Bronchial epithelial cell (primary cell): ENCODE measurements at places on chromosomes 7 and 10.

DNA sequence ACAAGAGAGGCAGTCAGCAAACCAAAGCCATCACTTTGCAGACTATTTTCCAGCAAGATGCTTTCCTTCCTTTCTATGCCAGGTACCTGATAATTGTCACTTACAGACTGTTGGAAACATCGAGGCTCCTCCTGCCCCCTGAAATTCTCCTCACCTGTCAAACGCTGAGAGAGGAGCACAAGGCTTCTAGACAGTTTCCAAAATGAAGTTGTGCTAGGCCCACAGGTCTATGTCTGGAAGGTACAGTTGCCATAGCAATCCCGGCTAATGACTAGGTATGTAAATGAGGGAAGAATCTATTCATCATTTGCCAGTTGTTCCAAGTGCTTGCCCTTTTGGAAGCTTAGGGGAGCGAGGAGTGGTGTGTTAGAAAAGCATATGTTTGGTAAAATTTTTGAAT is 334.4 kb downstream of the CALN1 start:
- no peak for DNase-seq

DNA sequence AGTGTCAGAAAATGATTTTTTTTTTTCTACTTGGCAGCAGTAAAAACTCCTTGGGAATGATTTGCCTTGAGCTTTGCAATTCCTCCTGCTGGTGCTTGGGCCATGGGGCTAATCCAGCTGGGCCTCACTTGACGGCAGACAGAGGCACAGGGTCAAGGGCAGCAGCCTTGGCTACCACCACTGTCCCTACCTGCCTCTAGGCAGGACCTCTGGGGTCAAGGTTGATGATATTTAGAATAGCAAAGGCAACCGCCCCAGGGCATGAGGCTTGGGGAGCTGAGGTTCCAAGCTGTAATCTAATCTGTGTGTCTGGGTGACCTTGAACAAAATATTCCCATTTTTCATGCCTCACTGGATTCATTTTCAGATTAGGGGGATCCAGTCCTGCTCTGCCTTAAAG is 327.4 kb downstream of the PLXNA4 start:
- DNase-seq = no peak

DNA sequence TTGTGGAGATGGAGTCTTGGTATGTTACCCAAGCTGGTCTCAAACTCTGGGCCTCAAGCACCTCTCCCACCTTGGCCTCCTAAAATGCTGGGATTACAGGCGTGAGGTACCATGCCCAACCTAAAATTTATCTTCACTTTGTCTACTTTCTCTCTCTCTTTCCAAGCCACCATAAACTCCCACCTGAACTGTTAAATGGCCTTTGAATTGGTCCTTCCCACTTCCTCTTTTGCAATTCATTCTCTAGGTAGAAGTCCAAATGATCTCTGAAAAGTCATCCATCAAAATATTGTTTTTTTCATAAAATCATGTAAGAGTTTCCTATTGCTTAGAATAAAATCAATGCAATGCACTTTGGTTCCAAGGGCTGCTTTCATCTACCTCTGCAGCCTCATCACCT is 90.1 kb upstream of the CELF2 start:
- DNase-seq = no peak

GRCh38 chr10:103044942-103045489 is 126.9 kb downstream of the CNNM2 start:
- DNase-seq = no peak

DNA sequence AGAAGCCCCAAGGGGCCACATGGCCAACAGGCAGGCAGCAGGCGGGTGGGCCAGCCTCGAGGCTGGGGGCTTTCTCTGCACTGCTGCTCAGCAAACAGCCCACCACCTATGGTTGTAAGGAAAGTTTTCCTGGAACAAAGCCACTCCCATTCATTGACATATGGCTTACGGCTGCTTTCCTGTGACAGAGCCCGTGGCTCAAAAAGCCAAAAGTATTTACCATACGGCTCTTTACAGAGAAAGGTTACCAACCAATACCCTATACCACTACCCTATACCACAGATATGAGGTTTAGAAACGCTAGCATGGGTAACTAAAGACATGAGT is 152.7 kb downstream of the MAD1L1 start:
- DNase-seq = no peak

DNA sequence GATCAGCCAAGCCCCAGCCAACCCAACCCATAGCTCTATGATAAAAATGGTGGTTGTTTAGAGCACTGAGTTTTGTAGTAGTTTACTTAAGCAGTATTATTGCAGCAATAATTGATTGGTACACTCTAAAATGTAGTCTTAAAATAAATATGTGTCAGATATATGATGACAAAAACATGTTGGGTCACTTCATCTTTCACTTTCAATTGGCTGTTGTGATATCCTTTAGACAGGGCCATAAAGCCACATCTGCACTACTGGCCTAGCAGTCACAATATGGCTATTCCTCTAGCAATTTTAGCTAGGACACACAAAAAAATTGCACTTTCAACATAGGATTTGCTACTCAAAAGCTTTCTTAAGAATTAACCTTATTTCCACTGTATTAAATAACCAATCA is 5.9 kb upstream of the CAV1 start:
- no peak for DNase-seq

DNA sequence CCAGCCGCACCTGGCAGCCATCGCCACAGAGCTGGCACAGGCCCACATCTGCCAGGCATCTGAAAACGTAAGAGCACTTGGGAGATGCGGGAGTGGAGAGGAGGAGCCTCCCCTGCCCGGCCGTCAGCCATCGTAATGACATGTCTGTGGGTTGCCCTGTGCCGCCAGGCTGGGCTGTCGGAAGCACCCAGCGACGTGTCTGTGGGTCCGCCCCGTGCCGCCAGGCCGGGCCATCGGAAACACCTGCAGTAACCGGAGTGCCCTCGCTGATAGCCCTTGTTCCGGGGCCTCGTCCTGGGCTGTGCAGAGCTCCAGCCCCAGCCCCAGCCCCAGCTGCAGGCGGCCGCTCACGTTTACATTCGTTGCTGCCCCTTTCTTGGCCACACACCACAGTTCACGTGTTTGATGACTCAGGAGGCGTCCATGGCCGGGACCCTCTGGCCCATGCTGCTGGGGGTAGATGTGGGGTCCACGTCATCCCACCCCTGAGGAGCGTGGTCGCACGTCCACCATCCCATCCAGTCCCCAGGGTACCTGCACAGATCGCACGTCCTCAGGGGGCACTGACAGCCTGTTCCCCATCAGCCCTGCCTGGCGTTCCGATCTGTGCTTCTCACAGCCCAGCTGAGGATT is 30.0 kb upstream of the PRKAR1B start:
- no peak for DNase-seq

DNA sequence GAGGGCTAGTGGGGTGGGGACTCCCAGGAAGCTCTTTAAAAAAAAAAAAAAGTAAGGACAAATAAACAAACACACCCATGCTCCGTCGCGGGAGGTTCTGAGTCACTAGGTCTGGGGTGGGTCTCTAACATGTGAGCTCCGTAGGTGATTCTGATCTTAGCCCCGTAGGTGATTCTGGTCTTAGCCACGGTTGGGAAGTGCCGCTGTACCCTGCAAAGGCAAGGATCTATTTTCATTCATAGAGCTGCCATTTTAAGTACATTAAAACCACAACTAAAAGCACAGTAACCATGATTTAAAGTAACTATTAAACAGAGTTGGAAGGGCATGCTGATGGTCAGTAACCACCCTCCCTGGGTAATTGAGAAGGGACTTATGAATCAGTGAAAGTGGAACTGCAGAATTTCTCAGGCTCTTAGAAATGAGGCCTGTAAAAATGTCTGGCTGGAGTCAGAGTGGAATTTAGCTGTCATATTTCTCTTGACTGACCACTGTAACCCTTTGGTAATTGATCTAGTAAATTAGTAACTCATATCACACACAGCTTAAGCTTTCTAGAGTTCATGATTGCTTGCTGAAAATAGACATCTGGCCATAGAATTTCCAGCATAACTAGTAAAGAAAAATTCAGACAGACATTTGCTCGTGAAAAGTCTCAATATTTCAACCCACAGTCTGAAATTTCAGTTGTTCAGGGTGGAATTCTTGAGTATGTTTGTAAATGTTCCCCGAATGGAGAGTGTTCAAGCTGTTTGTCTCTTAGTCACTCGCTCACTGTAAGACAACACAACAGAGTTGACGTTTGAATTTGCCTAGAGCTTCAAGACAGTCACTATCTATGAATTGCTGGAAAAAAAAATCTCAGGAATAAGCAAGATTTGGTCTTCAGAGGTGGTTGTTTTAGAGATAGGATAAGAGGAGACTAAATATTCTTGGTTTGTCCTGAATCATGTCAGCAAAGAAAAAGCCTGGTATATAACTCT is 34.2 kb upstream of the TCF7L2 start:
- DNase-seq = peak; percentile 89

DNA sequence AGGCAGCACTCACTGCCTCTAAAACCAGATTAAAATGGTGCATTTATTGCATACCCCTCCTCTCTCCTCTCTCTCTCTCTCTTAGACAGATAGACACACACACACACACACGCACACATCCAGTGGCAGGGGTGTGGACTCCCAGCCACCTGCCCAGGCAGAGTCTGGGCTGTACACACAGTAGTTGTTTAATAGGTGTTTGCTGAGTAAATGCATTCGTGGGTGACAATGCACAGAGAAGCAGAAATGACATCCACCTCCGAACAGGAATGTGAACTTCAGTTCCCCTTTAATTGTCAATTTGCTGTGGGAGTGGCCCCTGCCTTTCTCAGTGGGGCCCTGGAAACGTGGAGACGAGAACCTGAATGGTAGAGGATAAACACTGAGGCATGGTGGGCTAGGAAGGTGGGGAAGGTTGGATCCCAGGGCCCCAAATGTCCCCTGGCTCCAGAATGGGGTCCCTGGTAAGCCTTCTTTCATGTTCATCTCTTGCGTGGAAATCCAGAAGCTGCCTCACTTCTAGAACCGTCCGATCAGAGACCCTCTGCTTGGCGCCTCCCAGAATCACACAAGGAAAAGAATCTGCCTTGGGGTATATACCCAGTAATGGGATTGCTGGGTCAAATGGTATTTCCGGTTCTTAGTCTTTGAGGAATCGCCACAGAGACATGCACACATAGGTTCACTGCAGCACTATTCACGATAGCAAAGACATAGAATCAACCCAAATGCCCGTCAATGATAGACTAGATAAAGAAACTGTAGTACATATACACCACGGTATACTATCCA is 58.5 kb upstream of the ECHDC3 start:
- no peak for DNase-seq

- peak; percentile 28 for DNase-seq
Measured at GRCh38 chr7:2114052-2114451, 118.7 kb downstream of the MAD1L1 start.

DNA sequence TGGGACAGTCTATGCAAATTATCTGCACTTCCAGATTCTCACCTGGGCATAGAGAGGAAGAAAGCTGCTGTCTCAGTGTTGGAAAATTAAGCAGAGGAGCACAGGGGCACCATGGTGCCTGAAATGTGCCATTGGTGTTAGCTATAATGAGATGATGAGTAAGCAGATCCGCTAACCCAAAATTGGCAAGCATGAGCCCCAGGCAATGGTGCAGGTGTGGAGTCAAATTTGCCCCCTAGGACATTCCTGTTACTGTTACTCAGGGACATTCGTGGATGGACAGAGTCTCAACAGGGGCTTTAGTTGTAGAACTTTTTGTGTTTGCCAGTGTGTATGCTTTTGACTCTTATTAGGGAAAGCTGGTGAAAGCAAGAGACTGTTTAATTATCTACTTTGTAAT is 385.2 kb upstream of the KLF6 start:
- no peak for DNase-seq

DNA sequence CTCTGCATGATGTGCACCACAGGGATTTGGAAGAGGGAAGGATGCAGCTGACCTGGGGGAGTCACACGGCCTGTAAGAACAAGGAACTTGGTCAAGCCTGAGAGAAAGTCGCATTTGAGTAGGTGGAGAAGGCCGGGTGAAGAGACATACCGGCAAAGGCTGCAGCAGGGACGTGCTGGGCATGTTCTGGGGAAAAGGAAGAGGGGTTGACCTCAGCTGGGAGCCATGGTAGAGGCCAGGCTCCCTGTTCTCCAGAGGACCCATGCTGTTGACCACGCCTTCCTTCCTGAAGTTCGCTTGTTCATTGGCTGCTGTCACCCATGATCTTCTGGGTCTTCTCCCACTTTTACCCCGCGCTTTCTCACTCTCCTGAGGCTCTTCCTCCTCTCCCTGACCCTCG is 84.5 kb downstream of the HTR5A start:
- DNase-seq = no peak

DNA sequence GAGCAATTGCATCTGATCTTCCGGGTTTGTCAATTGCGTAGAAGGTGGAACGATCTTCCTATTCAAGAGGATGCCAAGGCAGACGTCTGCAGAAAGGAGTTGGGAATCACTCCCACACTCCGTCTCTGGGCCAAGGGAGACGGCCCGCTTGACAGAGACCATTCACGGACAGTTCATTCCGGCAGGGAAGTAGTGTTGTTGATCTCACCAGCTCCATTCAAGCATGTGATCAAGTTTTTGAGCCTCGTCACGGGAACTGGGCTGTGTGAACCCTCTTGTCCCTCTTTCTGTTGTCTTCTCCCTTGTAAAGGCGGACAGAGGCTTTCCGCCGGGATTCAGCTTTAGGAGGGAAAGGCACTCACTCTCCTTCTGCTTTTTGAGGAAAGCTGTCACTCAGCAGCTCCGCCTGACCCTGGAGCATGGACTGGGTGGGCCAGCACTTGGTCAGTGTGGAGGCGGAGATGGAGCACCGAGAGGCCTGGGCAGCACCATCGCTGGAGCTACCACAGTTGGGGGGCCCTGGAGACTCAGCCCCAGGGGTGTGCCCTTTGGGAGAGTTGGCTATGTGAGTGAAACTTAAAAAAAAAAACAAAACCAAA is 44.9 kb downstream of the SPDYE5 start:
- DNase-seq = no peak

DNA sequence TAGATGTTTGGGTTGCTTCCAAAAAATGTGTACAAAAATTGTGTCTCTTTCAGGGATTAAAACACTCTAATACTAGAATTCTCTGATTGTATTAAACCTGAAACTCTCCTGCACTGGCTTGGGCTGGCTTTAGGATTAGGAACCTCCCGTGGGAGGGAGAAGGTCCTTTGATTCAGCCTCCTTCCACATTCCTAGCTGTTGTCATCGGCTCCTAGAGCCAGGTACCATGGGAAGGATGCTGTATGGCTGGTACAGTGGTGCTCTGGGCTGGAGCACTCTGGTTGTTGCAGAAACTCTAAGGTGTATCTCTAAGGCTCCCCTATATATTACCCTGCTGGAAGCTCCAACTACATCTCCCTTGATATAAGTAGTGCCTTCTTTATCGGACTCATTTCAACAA is 245.2 kb upstream of the FOXK1 start:
- no peak for DNase-seq

DNA sequence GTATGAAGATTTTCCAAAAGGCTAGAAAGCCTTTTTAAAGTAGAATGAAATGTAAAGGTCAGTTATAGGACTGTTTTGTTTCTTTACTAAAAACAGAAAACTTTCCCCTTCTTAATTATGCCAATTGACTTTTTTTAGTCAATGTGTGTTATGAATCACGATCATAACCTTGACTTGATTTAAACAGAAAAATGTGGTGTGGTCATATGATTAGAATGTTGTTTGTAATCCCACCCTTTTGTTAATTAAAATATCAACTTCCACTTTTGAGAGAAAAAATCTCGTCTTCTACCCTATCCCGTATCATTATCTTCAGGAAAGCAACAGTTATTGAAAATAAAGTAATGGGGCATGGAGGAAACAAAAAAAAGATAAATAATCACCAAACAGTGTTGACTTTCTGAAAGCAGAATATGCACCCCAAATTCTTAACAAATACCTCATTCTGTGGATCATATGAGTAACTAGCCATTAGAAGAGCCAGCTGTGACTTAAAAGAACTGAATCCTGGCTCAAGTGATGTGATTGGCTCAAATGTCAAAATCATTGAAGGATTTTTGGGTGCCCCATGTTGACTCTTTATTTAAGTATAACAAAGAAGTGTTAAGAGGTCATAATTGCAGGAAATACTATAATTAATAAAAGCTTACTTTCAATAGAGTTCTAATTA is 32.3 kb upstream of the SLC16A12 start:
- DNase-seq = no peak
